Epithelial cell of proximal tubule (primary cell): ENCODE measurements at places on chromosomes 7 and 10. TPM values are rescaled to one million over a fixed set of nuclear protein-coding genes. Genes with fewer than 3 reads are reported as not detected.

DNA sequence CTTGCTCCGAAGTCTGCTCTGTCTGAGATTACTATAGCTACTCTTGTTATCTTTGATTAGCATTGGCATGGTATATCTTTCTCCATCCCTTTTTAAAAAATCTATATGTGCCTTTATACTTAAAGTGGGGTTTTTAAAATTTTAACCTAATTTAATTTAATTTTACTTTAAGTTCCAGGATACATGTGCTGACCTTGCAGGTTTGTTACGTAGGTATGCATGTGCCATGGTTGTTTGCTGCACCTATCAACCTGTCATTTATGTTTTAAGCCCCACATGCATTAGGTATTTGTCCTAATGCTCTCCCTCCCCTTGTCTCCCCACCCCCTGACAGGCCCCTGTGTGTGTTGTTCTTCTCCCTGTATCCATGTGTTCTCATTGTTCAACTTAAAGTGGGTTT, 54.6 kb downstream of the TBC1D12 start:
- no peak for DNase-seq

- no peak for DNase-seq
Measured at GRCh38 chr7:55387062-55387965, 22.2 kb downstream of the LANCL2 start.

GRCh38 chr7:471191-471865, 48.3 kb downstream of the PDGFA start:
- DNase-seq, result no peak

- no peak for DNase-seq
Measured at GRCh38 chr7:63114371-63114985, 884.2 kb upstream of the ZNF722 start.

GRCh38 chr10:93503075-93503474, 6.7 kb downstream of the CEP55 start:
- DNase-seq, result no peak

GRCh38 chr7:100532165-100533022, 6.6 kb upstream of the AGFG2 start:
- DNase-seq, result no peak

The ERVW-1 gene
- not detected in 2 replicates for total RNA-seq

DNA sequence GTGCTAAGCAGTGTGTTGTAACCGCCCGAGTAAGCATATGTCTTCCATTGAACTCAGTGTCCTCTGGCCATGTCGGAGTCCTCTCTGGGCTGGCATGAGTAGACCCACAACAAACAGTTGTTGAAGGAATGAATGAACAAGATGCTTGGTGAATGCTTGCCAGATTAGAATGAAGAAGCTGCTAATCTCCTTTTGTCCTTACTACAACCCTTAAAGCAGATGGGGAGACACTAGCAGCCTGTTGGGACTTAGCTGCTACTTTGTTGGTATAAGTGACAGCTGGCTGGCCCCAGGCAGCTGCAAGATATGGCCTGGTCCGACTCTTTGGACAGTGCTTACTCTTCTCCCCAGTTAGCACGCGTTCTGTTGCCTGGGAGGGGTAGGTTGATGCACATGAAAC, 370.1 kb downstream of the RPS24 start:
- no peak for DNase-seq

DNA sequence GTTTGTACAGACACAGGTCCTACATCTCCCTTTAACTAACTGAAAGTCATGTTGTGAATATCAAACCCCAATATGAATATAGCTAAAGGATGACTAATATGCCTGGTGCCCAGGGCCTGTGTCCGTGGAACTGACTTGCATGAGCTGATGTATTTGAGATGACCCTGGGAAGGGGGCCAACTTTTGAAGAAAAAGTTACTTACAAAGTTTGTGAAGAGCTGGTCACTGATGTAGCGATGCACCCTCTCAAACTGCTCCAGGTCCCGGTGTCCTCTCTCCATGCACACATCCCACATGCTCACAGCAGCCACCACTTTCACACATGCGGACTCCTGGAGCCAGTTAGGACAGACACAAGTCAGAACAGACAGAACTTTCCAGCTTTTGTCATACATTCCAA, 106.2 kb downstream of the ABCC2 start:
- no peak for DNase-seq

GRCh38 chr10:61391281-61391680, 61.9 kb downstream of the TMEM26 start:
- no peak for DNase-seq

The SAMD9L gene
- 0.07 and 0.69 TPM in 2 replicates for total RNA-seq

DNA sequence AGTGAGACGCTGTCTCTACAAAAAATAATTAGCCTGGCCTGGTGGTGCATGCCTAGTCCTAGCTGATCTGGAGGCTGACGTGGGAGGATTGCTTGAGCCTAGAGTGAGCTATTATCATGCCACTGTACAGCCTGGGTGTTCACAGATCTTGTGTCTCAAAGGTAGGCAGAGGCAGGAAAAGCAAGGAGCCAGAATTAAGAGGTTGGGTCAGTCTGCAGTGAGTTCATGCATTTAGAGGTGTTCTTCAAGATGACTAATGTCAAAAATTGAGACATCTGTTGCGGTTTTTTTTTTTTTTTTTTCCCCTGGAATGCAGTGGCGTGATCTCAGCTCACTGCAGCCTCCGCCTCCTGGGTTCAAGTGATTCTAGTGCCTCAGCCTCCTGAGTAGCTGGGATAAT, 5.4 kb downstream of the PPIA start:
- no peak for DNase-seq

The CLEC2L gene
- not detected in 2 replicates for total RNA-seq

GRCh38 chr10:119131512-119132240, 27.8 kb downstream of the DENND10 start:
- peak; percentile 10 for DNase-seq

DNA sequence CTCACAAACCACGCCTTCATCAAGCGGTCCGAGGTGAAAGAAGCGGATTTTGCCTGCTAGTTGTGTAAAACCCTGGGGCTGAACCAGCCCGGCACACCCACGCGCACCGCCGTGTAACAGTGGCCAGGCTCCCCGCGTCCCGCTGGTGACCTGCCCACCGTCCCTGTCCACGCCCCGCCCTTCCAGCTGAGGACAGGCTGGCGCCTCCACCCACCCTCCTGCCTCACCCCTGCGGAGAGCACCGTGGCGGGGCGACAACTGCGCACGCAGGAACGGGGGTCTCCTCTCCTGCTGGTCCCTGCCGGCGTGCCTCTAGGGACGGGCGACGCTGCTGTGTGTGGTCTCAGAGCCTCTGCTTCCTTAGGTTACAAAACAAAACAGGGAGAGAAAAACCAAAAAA, 16.9 kb upstream of the TSPAN33 start:
- no peak for DNase-seq

The TEX36 gene
- total RNA-seq, result not detected in 2 replicates

The DRGX gene
- not detected in 2 replicates for total RNA-seq

DNA sequence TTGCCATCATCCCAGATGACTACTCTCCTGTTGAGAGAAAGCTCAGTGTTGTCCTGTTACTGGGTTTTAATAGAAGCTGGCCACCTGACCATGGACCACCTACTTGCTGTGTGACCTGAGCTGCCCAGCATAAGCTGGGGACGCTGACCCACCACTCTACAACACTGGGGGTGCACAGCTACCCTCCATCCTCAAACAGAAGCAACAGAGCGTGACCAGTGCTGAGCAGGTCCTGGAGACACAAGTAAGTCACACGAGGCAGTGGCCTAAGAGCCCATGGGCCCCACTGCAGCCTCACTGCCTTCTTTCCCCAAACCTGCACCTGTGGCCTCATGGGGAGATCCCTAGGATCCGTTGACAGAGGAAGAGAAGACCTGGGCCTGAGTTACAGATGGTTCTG, 198.6 kb upstream of the ADARB2 start:
- DNase-seq, result no peak
